Retina (tissue), 1 donor: ENCODE measurements at places on chromosomes 12 and 14.

DNA sequence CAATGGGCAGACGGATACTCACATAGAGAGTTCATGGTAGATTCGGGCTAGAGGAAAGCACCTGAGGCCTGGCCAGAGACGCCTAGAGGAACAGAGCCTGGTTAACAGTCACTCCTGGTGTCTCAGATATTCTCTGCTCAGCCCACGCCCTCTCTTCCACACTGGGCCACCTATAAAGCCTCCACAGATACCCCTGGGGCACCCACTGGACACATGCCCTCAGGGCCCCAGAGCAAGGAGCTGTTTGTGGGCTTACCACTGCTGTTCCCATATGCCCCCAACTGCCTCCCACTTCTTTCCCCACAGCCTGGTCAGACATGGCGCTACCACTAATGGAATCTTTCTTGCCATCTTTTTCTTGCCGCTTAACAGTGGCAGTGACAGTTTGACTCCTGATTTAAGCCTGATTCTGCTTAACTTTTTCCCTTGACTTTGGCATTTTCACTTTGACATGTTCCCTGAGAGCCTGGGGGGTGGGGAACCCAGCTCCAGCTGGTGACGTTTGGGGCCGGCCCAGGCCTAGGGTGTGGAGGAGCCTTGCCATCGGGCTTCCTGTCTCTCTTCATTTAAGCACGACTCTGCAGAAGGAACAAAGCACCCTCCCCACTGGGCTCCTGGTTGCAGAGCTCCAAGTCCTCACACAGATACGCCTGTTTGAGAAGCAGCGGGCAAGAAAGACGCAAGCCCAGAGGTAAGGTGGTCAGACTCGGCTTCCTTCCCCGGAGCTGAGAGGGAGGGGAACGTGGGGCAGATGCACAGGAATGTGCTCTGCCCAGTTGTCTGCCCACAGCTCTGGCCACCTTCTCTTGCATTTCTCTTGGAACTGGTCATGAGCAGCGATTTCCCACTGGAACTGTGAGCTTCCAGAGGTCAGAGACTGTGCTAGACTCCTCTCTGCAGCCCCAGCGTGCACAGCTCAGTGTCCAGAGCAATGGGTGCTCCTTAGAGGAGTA is at the start of gene CD4:
Gene CD4, plus strand, starts transcription at position 557 of the 953 bp plus-strand sequence. CDS start 10,611 bp downstream, outside the sequence.
- DNase-seq = no peak

DNA sequence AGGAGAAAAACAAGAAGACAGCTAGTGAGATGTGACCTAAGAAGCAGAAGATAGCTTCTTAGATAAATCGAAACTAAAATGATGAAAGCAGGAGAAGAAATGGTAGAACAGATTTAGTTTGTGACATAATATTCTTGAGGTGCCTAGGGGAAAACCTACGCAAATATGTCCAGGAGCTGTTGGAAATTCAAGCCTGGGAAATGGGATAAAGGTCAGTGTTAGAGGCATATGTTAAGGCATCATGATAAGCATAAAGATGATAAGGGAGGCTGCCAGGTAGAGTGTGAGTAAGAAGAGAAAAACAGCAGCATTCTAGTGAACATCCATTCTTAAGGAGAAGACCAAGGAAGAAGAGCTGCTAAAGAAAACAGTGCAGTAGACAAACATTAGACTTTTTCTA is 109.6 kb upstream of the LGR5 start:
- no peak for DNase-seq

- DNase-seq = no peak
Measured at GRCh38 chr14:93044556-93044955, 71.2 kb downstream of the ITPK1 start.

GRCh38 chr12:41652981-41653380 is 464.9 kb downstream of the PDZRN4 start:
- DNase-seq = no peak

DNA sequence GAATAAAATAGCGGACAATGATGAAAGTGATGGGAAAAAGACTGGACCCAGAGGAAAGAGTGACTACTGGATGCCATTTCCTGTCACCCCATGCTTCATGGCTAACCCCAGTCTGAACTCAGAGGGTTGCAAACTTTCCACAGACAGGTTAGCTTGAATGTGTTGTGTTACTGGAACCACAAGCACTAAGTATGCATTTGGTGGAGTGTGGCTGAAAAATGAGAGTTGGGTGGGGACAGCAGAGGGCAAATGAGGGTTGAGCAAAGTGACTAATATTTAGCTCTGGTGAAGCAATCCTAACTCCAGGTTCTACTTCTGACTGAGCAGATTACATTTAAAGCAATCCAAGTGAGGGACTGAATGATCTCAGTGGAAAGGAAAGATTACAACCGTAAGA is 1.6 kb downstream of the SLC16A7 start:
- DNase-seq = no peak

GRCh38 chr12:20599757-20600156 is 95.4 kb upstream of the SLCO1C1 start:
- no peak for DNase-seq

- DNase-seq = no peak
Measured at GRCh38 chr12:132517013-132517739, 27.2 kb downstream of the FBRSL1 start.

DNA sequence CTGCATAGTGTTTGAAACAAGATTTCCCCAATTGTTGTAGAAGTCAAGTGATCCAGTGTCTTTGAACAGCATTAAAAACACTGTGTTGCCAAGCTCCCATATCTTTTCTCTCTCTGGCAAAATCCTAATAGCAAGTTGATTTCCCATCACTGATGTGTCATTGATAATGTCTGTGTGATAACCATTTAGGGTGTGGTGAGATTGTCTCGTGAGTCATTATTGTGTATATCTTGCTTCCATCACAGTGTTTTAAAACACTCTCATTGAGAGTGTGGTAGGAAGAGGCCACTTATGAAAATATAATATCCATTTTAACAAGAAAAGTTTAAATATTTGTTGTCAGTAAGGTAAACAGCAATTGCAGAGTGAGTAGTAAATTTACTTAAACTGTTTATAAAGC is 74.7 kb downstream of the PRORP start:
- no peak for DNase-seq

- DNase-seq = peak; percentile 71
Measured at GRCh38 chr12:121581686-121582429, 1.0 kb upstream of the KDM2B start.

GRCh38 chr12:121626087-121626852 is at the start of gene ORAI1:
Gene ORAI1, plus strand, starts transcription at chr12:121626530.
- DNase-seq = peak; percentile 96

DNA sequence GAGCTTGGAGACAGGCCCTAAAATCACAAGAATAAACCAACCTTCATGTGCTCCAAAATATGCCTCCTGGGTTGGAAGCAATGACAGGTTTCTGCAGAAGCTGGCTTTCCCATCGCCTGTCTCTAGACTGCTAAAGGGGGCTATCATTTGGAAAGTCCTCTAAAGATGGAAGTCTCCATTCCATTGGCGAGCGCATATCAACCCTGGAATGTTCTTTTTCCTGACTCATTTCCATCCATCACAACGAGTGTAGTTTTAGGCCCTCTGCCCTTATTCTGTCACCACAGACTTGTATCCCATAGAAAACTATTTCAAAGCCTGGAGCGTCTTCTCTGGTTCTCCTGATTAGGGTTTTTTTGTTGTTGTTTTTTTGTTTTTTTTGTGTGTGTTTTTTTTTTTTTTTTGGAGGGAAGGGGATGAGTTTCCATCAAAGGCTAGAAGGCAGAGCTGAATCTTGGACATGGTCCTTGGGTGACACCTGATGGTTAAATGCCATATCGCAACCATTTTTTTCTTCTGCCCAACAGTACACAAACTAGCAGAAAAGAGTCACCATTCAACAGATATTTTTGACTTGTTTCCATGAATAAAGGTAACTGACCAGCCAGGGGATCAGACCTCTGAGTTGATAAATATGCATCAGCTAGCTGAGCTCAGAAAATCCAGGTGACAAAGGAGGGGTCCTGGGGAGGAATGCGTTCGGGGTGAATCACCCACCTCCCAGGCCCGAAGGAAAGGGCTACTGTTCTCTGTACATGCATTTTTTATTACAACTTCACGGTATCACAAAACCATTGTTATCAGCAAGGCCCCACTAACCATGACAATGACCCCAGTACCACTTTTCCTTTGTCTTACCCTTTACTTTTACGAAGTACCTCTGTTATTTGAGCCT is 40.5 kb downstream of the KCNA5 start:
- DNase-seq = peak; percentile 87

DNA sequence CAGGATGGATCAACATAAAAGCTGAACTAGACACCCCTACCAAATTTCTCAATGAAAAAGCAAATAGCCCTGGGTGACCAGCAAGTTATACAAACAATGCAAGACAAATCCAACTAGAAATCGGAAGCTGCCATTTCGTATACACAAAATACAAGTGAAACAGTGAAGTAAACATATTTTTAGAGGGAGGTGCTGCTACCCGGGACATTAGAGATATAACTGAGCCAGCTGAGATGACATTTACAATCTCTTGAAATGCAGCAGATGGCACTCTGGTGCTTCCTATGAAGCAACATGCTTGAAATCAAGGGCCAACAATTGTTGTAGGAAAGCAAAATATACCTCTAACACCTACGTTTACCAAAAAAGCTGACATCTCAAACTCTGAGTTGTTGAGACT is 25.5 kb downstream of the BDKRB1 start:
- DNase-seq = no peak

DNA sequence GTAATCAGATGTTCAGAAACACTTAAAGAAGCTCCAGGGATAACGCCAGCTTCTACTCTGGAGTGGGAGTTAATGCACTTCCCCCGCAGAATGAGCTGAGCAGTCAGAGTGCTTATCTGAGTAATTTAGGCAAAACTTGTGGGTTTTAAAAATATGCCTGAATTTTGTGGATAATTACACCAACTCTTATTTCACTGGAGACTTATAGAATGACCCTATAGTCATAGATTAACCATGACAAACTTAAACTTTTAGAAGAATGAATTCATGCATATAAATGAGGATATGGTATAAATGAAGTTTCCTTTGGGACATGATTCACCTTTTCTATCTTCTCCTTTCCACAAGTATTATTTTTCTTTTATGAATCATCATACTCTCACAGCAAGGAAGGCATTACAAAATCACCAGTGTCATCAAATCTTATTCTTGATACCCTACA is 241.1 kb upstream of the FBXO33 start:
- no peak for DNase-seq

- peak; percentile 36 for DNase-seq
Measured at GRCh38 chr12:6868211-6869048, 1.1 kb downstream of the TPI1 start.

DNA sequence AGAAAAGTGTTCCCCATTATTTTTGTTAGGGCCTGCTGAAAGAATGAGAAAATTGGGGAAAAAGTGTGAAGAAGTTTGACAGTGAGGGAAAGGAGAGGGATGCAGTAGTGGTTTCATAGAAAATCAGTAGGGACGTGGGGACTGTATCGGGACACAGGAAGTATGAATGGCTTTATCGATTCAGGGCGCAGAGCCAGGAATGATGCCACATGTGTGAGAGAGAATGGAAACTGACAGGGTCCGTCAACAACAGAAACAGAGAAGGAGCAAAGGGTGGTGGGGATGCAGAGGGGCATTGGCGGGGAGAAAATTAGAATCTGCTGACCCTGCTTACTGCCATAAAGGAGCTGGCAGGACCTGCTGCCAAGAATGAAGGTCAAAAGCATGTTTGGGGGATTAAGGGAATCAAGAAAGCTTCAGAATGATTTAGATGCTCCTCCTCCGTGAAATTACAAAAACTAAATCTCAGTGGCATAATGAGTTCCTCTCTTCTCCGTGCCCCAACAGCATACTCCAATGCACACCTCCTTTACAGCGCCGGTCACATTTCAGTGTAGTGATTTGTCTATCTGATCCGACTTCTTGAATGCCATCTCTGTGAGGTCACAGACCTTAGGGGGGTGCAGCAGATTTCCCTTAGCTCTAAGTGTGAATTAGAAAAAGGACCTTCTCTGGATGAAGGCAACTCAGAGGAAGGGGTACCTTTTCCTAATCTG is 92.6 kb downstream of the EMP1 start:
- no peak for DNase-seq

DNA sequence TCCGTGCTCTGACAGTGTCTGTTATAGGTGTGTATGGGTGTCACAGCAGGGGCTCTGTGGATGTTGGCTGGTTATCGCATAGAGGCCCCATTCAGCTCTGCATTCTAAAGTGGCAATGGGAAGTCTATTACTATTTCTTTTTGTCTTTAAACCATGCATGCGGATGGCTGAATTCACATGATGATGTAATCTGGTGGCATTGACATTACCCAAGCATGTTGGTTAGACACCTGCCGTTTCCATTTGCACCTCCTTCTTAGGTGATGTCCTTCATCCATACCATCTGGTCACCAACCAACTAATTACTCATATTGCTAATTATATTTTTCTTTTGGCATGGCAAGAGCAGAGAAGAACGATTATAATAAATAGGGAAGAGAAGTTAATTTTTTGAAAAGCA is 270.8 kb upstream of the RGS6 start:
- DNase-seq = no peak

DNA sequence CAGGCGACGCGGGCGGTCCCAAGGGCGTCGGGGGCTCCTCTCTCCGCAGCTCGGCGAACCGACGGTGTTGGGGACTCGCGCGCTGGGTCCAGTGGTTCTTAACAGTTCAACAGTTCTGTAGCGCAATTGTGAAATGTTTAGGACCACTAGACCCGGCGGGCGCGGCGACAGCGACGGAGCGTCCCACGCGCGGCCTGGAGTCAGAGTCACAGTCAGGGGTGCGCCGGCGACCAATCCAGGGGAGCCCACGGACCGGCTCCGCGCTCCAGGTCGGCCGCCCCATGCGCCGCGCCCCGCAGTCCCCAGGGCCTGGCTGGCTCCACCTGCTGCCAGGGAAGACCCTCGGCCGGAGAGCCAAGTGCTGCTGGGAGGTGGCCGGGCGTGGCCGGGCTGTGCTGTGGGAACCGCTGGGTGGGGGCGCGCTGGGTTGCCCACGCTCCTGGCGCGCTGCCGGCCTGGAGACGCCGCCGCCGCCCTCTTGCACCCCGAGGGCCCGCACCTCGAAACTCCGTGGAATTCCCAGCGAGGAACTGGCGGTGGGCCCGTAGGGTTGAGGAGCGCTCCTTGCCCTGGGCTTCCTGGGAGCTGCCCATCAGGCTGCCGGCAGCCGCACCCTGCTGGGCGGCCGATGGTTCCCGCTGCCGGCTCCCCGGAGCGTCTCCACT is 20.9 kb upstream of the KIF26A start:
- DNase-seq = peak; percentile 56

- DNase-seq = no peak
Measured at GRCh38 chr14:89614009-89614691, 197.1 kb upstream of the FOXN3 start.

GRCh38 chr12:54225666-54226065 is 36.9 kb upstream of the SMUG1 start:
- DNase-seq = no peak

DNA sequence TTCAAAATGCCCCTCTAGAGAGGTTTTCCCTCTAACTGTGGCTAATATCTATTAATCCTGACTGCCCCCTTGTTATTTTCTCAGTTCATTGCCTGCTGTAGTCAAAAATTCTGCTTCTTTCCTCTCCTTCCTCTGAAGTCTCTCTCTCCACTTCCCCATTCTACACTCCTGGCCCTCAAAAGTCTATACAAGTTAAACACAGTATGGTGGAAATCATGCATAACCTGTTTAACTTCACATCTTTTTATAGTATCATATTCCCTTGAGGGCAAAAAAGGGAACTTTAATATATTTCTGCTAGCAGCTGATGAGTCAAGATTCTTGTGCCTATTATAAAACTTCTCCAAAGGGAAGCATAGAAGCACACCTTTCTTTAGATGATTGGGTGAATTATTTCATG is 16.7 kb downstream of the GRIP1 start:
- no peak for DNase-seq

GRCh38 chr14:29928117-29928640 is 532 bp upstream of the PRKD1 start:
- DNase-seq = peak; percentile 74
